ENCODE measurements at places on chromosomes 13 and 19.

DNA sequence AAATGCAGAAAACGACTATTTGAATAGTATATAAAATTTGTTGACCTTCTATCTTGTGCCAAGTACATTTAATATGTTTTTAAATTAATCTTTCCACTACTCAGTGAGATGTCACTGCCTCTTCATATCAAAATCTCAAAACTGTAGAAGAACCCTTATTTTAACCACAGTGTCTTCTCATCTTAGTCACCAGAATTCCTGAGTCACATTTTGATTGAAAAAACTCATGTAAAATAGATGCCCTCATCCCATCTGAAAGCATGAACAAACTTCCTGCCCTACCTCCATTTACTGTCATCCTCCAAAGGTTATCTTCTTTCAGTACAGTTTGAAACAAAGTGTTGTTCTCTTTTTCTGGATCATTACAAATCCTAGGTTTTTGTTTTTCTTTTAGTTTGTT lies 1215.4 kb downstream of the PCDH9 start:
- no peak for DNase-seq

DNA sequence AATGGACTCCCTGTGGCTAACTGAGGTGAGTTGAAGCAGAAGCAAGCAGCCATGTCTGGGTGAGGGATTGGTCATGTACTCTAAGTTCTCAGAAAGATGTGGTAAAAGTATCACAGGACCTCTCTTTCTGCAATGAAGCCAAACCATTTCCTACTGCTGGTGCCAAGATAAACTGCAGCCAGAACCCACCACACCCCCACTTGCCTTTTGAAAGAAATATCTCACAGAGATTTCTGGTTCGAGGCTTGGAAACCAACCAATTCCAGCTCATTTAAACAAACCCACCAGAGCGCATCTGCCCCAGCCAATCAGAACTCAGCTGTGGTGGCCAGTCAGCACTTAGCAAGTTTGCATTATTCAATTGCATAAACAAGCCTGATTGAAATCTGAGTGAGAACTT lies 204.5 kb upstream of the ATXN8OS start:
- DNase-seq = no peak

GRCh38 chr19:39405958-39406655 lies 540 bp upstream of the ZFP36 start:
- DNase-seq = no peak

DNA sequence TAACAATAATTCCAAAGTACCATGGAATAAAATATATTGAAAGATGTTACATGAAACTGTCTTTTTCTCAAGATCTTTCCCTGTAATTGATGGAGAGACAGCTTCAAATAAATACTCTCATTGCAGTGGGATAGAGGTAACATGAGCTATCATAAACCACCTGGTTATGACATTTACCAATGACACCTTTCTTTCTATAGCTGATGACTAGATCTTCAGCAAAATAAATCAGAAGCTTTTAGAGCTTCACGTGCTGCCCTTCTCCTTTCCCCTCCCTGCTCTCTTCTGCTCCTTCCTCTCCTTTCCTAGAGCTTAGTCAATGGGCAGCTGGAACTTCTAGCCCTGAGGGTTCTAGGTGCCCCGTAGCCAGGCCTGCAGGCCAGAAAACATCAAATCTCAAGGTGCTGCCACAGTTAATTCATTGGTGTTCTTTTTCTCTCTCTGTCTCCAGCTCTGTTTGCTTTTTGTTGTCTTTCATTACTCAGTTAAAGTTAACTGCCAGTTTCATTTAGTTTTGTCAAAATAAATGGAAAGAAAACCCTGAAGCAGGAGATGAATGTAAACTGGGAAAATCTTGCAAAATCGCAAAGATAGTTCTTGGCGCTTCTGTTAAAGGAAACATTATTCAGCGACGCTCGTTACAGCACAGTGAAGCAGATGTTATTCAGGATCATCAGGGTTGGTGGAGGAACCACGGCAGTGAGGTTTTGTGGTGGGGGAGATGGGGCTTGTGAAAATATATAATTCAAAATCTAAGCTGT lies 8.3 kb upstream of the METTL21C start:
- DNase-seq = no peak

DNA sequence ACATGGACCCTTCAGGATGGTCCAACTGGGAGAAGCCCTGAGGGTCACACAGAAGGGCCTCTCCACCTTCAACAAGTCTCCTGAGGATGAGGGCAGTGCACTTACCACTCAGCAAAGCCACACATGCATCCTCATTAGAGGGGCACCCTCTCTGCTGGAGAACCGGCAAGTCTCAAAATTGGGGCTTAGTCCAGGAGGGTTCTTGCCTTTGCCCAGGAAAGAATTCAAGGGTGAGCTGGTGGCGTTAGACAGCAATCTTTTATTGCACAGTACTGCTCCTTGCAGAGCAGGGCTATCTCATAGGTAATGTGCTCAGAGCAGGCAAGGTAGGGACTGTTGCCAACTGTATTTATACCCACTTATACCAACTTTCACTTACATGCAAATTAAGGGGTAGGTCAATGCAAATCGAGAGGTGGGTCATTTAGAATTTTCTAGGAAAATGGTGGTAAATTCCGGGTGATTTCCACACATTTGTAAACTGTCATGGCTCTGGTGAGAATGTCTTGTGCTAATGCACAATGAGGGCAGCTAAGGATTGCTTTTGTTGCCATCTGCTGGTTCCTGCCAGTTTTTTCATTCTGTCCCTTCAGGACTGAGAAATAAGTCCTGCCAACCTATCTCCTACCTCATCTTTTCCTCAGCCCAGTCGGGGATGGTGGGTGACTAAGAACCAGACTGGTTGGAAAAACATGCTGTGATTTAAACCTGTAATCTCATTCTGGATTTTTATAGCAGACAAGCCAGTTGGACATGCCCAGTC lies 27.8 kb upstream of the IGSF23 start:
- no peak for DNase-seq

GRCh38 chr13:110921209-110921608 lies 6.3 kb upstream of the ANKRD10 start:
- no peak for DNase-seq

GRCh38 chr19:38055655-38056521 lies 148.9 kb downstream of the SIPA1L3 start:
- no peak for DNase-seq

GRCh38 chr19:55546822-55547614 lies 1.7 kb upstream of the SBK3 start:
- no peak for DNase-seq

DNA sequence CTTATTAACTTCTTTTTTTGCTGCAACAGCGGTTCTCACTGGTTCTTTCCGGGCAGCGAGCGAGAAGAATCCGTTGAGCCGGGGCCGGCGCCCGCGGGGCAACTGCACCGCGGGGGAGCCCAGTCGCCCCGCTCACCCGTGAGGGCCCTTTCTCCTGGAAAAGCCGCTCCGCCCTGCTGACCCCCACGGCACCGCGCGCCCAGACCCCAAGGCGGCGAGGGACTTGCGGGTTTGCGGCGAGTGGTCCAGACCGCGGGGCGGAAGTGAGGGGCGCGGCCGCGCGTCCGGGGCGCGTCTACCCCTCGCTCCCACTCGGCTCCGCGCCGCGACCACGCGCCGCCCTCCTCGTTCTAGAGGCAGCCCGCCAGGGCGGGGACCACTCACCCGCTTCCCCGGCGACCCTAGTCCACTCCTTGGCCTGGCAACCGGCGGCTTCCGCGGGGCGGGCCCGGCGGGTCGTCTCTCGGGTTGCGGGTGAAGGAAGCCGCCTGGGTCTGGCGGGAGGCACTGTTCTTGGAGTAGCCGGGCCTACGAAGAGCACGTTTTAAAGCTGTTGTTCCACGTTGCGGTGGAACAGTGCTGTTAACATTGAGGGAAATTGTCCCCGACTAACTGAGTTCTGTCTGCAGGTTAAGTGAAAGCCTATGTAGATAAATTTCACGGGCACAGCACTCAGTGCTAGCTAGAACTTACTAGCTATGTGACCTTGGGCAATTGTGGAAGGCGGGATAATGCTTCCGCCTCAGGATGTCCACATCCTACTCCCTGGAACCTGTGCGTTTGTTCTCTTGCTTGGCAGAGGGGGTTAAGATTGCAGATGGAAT lies at the start of gene NEK3:
TSS of gene NEK3 (minus strand) at position 439 of the 824 bp plus-strand sequence. CDS start 3,406 bp downstream, outside the sequence.
- DNase-seq = no peak

GRCh38 chr13:84433024-84433423 lies 550.8 kb upstream of the SLITRK1 start:
- no peak for DNase-seq

DNA sequence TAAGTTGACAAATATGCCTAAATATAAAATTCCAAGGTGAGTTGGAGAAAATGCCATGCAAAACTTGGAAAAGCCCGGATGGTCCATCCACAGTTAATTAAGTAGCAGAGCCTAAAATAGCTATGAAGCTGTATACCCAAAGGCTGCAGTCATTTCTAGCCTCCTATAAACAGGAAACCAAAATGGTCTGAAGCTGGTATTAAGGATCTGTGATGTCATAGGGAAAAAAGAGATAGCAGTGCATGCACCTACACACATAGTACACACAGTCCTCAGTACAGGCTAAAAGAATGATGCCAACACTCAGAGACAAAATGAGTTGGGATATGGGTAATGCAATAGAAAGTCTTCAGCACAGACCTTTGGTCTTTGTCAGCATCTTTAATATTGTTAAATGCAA lies 736.9 kb downstream of the EFNB2 start:
- DNase-seq = no peak

- DNase-seq = no peak
These were observed 5.6 kb upstream of the DPF1 start for GRCh38 chr19:38229585-38230073.

GRCh38 chr13:45831851-45832250 lies 19.7 kb downstream of the SIAH3 start:
- DNase-seq = no peak

DNA sequence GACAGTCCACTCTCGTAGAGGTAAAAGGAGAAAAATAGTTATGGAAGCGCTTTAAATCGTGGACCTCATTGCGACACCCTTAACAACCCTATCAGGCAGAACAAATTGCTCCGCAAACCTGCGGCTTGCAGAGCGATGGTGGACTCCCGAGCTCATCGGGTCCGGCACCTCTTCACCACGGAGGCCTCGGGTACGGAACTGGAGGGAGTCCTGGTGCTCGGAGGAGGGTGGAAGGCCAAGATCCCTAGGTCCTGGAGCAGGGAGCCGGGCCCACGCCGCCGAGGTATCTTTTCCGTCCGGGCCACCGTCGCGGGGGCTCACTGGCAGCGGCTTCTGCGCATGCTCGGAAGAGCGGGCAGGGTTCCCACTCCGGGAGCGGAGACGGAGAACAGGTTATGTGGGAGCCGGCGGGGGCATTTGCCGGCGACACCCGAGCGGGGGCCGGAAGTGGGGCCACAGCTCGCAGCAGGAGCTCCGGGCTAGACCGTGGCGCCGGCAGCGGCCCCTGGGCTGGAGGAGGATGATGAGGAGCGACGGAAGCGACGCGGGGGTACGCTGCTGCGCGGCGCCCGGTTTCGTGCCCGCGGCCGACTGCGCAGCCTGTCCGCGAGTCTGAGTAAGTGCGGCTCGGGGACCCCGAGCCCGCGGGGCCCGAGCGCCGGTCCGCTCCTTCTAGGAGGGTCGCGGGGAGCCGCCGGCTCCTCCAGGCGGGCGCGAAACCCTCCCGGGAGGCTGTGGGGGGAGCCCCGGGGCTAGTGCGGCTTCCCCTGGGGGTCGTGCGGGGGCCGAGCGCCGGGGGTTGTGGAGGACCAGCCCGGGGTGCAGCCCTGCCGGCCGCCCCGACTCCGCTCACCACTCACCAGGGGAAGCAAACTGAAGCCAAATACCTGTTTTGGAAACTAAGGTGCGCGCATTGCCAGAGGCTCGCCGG lies at the start of gene ABHD13:
TSS of gene ABHD13 (plus strand) at position 349 of the 931 bp plus-strand sequence. CDS start 10,827 bp downstream, outside the sequence.
- DNase-seq = peak; percentile 68

DNA sequence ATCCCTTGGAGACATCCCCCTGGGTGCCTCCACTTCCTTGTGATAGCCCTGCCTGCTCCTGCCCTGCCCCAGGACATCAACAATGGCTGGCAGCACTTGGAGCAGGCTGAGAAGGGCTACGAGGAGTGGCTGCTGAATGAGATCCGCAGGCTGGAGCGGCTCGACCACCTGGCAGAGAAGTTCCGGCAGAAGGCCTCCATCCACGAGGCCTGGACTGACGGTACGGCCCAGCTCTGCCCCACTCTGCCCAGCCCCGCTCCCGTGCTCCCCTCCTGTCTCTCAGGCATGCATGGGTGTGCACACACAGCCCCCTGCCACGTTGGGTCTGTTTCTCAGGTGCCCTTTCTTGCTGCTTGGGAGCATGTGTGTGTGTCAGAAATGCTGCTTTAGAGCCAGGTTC lies 26.4 kb downstream of the CAPN12 start:
- no peak for DNase-seq

- no peak for DNase-seq
These were observed 71.7 kb downstream of the TUBGCP3 start for GRCh38 chr13:112516218-112516617.

Data from SK-N-MC (cell line).